ENCODE measurements at places on chromosomes 1 and 21.

- DNase-seq, result no peak
Measured at GRCh38 chr1:60896701-60897363, 185.5 kb upstream of the NFIA start.

DNA sequence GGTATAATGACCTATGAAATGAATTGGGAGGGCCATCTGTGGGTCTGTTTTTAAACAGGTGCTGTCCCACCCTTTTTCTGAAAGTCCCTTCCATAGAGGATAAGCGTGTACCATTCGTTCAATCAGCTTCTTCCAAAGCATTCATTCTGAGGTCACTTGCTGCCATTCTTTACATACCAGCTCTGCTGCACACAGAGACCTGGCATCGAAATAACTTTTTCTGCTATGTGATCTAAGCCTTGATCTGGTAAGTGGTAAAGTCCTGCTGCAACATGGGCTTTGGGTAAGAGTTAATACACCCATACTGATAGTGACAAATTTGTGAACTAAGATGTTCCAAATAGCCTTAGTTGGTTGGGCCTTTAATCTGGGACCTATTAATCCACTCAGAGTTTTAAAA, 38.9 kb downstream of the DR1 start:
- no peak for DNase-seq

DNA sequence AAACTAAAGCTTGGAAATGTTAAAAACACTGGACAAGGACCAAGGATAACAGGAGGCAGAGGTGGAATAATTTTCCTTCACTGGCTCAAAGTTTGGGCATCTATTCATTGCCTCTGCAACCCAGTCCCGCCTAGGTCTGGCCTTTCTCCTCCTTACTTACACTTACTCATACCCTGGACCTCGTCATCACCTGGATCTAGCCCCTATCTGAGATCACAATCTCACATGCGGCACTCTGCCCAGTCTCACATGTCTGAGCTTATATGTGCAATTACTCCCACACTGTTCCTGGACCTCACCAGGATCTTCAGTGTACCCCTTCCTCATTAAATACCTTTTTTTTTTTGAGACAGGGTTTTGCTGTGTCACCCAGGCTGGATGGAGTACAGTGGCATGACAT, 37.6 kb downstream of the NVL start:
- no peak for DNase-seq

- no peak for DNase-seq
Measured at GRCh38 chr1:93704052-93704451, 22.4 kb upstream of the BCAR3 start.

DNA sequence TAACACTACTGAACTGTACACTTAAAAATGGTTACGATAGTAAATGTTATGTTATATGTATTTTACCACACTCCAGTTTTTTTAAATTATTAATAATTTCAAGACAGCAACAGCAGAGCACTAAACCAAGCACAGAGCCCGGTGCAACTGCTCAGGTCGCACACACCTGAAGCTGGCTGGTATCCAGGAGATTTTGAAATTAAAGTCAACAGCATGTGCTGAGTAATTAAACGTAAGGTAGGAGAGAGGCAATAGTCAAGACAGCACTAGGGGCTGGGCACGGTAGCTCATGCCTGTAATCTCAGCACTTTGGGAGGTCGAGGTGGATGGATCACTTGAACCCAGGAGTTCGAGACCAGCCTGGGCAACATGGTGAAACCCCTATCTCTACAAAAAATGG, 35.1 kb upstream of the SLC30A10 start:
- DNase-seq, result no peak

DNA sequence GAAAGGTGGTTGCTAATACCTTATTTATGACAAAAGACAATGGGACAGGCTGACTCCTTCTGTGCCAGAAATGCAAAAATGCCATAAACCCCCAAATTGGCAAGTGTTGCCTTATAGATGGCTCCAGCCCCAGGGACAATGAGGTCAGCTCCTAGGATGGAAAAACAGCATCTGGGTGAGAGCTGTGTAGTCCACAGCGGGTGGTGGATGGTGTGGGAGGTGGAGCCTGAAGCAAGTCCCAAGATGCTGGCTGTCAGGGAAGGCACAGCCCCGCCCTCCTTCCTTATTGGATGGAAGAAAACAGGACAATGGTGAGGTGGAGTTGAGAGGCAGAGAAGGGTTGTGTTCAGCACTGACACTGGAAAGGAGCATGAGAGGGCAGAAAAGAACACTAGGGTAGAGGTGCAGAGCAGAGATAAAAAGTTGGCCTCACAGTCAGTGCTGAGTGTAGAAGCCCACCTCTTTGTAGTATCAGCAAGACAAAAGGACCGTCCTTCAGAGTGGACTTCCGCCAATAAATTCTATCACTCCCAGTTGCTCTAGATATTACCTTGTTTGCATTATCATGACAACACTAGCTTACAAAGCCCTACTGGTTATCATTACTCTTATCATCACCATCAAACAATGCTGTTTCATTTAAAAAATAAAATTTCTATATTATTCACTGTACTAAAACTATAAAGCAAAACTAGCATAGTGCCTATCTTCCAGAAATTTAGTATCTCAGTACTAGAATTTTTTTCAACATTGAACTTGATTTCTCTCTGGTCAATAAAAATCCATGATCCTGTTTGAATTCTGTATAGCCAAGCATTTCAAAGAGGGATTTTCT, 3.7 kb upstream of the SDE2 start:
- DNase-seq, result peak; percentile 91

GRCh38 chr1:53189061-53189460, 7.6 kb upstream of the CPT2 start:
- DNase-seq, result no peak

- no peak for DNase-seq
Measured at GRCh38 chr1:167548059-167548932, 5.3 kb downstream of the CREG1 start.

DNA sequence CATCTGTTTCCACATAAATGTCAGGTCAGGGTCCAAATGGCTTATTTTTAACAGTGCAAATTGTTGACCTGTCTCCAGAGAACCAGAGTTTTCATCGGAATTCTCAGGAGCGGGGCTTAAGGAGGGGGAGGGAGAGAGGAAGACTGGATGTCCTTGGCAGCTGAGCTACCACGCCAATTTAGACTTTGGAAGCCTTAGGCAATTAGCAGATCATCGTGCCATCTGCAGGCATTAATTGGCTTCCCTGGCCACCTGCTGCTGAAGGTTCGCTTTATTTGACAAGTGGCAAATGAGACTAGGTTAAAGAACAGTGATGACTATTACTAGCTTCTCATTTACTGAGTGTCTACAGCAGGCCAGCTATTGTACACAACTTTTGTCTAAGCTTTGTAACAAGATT, 43.7 kb downstream of the HLX start:
- DNase-seq, result peak; percentile 70

DNA sequence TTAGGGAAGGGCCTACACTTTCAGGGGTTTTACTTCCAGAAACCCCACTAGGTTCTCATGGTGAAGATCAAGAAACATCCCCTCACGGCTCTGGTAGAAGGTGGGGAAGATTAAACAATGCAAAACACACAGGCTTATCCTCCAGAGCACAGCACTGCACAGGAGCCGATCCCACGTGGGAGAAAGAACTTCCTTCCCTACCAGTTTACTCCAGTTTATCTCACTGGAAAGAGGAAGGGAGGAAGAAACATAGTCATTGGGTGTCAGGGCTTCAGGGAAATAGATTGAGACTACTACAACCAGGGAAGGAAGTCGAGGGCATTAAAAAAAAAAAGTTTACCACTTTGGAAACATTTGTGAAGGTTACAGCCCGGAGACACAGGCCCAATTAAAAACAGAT, 164.4 kb downstream of the NTPCR start:
- no peak for DNase-seq

- peak; percentile 34 for DNase-seq
Measured at GRCh38 chr1:117671781-117672501, 66.1 kb downstream of the TENT5C start.

DNA sequence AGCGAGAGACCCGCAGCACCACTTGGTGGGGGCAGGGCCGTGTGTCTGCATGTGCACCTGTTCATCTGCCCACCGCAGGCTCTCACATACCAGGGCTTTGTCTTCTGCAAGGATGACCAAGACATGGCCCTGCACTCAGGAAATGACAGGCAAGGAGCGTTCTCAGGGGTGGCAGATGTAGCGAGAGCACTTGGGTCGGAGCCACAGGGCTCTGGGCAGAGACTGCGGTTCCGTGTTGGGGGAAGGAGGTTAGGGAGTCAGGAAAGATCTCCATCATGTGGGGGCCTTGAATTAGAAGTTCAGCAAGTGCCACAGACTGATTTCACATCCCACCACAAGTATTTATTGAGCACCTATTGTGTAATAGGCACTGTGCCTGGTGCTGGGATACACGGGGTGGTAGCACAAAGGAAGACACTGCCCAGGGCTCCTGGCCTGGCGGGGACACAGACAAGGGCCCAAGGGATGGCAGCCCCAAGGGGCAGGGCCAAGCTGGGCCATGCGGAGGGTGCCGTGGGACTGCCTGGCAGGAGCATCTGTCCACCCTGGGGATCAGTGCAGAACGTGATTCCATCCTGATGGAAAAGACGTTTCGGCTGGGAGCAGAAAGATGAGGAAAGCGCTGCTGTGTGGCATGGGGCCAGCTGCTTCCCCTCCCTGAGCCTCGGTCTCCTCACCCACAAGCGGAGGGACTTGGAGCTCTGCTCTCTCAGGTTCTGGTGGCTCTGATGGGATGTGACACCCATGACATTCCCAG, 11.4 kb upstream of the SPSB1 start:
- DNase-seq, result no peak

- DNase-seq, result no peak
Measured at GRCh38 chr1:17442841-17443240, 3.4 kb upstream of the RCC2 start.

DNA sequence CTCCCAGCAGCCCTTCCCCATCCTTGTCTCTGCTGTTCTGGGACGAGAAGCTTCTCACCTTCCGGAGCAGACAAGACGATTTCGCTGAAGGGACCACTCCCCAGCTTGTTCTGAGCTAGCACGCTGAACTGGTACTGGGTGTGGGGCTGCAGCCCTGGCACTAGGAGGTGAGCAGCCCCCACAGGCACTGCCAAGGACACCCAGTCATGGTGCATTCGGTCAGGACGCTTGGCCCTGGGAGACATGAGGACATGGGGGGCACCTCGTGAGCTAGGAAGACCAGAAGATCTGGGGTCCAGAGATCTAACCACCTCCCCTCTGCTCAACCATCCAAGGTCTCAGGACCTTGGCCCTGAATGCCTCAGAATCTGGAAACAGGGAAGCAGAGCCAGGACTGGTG, 5.3 kb upstream of the TAGLN2 start:
- DNase-seq, result no peak

- DNase-seq, result no peak
Measured at GRCh38 chr1:1068517-1069055, 5.5 kb downstream of the RNF223 start.

DNA sequence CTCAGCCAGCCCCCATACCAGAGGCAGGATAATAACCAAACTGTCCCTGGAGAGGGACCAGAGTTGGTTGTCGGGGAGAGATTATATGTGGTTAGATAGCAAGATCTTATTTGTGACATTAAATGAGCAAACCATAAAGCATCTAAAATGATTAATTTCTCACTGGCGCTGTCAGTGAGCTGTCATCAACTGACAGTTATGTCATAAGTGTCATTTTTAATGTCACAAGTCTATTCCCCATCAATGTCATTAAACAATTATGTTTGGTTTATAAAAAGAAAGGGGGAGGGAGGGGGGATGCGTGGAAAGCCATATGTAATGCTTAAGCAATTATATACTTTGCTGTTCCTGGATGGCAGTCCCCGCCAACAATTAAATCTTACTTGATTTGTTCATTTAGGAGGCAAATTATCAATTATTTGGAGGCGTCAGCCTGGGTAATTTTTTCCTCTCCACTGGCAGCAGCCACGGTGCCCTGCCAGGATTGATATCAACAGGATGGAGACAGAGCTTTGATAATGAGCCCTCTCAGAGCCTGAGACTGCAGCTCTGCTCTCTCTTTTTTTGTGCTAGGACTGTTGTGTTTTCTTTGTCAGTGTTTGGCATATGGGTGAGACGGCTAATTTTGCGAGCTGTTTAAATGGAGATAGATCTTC, 333.6 kb upstream of the CAMK1G start:
- peak; percentile 23 for DNase-seq

DNA sequence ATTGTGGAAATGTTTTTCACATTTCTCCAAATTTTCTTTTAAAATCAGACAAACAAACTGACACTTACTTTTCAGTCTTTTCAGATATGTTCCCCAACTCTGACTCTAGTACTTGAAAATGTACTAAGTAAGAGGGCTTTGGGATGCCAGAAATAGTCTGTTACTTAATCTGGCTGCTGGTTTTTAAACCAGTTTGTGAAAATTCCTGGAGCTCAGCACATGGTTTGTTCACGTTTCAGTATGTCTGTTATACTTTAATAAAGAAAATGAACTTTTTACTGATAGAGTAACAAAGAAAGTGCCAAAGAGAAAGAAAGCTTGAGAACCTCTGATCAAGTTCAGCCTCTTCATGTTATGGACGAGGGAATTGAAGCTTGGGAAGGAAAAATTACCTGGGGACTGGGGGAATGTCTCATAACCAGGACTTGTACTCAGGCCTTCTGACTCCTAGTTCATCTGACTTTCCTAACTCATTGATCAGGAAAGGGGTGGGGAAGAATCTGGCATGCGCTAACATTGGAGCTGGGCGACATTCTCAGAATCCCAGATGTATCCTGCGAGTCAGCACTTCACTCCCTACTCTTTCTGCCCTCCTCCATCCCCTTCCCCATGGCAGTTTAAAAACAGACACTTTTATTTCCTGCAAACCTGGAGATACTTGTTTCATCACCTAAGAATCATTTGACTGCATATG, 30.8 kb upstream of the DNAJC6 start:
- peak; percentile 24 for DNase-seq

GRCh38 chr21:31913182-31913608, 40.4 kb downstream of the HUNK start:
- no peak for DNase-seq

- no peak for DNase-seq
Measured at GRCh38 chr1:16148329-16149092, 7.4 kb downstream of the EPHA2 start.

DNA sequence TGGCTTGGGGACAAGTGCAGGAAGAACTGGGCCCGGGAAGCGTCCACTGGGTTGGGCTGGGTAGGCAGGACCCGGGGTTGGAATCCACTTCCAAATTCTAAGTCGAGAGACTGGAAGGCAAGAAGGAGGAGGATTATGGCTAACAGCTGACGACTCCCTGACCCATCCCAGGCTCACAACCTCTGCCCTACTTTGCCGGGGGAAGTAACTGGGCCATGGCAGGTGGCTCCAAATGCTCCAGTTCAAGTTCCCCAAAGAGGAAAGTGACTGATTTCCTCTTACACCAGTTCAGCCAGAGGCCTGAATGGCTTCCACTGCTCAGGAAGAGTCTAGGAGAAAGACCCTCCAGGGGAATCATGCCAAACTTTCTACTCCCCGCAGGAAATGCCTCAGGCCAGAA, 11.4 kb downstream of the EMC1 start:
- DNase-seq, result no peak

DNA sequence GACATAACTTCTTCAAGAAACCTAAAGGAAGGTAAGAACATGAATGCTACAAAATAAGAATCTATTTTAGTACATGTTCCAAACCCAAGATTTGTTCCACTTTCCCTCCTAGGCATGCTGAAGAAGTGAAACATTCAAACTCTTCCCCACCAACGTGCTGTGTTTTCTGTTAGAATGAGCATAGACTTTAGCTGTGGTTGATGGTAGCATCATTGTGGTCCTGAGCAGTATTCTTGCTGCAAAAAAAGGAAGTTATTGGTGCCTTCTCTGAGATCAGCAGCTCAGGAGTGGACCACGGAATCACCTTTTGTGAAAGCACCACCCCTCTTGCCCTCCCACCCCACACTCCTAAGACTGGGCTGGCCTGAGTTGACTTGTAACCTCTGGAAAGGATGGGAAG, 100.4 kb upstream of the POGK start:
- DNase-seq, result no peak

GRCh38 chr1:6440198-6441126, 15.9 kb downstream of the ESPN start:
- DNase-seq, result peak; percentile 71

Measured in eye (tissue), 1 donor.